CD4-positive, alpha-beta T cell treated with Interleukin-17A for 4 hours (primary cell): ENCODE measurements at places on chromosomes 6 and 20.

DNA sequence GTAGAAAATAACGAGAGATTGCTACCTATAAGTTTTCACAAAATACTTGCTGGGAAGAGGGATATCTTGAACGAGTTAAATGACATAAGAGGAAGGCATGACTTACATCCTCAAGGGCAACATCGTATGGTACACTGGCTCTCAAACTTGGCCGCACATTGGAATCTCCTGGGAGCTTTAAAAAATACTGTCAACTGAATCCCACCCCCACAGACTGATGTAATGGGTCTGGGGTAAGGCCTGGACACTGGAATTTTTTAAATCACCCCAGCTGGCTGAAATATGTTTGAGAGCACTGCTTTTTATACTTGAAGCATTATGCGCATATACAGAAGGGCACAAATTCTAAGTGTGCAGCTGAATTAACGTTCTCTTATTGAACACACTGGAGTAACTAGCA is 8.0 kb upstream of the TSHZ2 start:
- no peak for DNase-seq

DNA sequence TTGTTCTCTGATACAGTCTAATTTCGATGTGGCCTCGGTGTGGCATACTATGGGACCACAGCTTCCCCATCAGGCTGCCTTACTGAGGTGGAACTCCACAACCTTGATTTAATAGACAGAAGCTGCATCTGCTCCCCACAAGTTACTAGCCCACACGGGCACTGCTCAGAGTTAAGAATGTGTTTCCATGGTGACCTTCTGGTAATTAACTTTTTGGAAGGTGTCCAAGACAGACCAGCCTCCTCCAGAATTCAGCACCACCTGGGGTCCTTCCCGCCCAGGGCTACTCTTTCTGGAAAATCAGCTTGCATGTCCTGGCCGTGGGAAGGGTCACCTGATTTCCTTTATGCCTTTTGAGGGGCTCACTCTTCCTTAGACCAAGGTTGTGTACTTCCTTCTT is 48.7 kb upstream of the CDH4 start:
- no peak for DNase-seq

DNA sequence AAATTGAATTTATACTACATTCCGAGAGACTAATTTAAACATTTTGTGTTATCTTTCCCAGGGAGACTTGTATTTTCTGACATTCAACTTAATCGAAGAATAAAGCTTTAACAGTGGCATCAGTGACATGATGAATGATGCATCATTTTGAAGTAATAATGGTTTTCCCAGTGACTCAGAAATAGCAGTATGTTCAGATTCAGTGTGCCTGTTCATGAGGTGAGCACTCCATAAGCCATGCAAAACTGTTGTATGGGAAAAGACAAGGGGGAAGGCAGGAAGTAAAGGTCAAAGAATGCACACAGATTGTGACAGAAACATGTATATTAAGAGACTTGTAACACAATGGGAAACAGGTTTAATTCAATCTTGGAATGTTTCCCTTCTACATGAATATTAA is 1348.2 kb upstream of the GJE1 start:
- DNase-seq, result no peak

DNA sequence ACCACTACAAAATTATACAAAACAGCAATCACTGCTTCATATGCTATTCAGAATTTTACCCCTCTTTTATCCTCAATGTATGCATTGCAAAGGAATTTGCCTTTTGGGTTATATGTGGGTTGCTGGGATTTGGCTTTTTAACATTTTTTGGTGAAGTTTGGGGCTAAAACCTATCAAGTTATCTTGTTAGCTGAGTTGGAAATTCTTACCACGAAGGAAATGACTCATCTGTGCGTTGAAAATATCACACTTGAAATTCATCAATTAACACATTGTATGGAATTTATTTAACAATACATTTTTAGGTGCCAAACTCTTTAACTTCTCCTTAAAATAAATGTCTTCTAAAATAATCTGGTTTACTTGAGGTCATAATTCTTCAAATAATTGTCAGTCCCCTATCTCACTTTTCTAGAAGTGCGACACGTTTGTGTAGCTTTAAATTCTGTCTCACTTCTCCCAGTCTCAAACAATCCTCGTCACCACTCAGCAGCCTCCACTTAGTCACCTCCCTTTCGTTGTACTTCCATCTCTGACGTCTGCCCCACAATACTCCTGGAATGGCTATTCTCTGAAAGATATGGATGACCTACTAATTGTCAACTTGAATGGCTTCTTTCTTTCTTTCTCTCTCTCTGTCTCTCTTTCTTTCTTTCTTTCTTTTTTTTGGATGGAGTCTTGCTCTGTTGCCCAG is 88.5 kb downstream of the PHACTR1 start:
- no peak for DNase-seq

DNA sequence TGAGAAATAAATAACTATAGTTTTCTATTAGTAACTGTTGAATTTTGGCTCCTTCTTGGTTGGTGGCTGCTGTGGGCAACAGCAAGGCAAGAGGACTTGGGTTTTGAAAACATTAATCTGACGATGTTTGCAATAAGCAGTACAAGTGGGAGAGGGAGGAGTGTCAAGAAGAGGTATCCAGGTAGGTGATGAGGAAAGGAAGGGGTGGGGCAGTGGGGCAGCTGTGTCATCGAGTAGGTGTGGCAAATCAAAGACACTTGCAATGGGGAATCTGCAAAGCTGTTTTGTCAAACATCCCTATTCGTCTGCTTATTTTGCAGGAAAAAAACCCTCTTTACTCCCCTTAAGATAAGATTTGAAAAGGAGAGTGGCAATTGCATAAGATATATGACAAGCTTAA is 171.9 kb upstream of the MAP3K7 start:
- no peak for DNase-seq

DNA sequence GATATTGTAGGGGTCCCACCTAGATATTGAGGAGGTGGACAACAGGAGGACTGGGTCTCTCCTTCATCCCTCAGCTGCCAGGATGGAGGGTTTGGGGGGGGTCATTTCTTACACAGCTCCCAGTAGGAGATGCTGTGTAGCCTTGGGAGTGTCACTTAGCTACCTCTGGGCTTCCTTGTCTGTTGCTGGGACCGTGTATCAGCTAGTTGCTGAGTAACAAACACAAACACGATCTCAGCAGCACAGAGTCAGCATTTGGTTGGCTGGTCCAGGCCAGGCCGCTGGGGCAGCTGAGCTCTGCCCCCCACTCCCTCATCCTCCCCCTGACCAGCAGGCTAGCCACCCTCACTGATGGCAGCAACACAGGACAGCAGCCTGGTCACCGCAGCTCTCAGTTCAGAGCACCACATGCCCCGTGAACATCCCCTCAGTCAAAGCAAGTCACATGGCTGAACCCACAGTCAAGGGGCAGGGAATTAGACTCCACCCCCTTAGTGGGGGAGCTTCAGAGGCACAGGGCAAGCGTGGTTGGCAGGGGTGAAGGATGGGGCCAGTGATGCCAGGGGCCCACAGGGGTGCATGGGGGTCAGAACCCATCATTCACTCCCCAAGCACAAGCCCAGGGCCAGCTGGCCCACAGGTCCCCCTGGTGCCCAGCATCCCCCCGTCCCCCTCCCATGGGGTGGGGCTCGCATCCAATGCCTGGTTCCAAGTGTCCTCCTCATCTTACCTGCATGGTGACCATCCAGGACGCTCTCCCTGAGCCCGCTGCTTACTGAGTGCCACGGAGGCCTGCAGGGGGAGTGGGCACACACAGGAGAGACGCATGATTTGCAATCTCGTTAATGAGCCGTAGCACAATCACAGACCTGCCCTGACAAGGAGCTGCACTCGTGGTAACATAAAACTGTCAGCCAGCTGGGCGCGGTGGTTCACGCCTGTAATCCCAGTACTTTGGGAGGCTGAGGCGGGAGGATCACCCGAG is 112.4 kb downstream of the TAF4 start:
- DNase-seq, result no peak

DNA sequence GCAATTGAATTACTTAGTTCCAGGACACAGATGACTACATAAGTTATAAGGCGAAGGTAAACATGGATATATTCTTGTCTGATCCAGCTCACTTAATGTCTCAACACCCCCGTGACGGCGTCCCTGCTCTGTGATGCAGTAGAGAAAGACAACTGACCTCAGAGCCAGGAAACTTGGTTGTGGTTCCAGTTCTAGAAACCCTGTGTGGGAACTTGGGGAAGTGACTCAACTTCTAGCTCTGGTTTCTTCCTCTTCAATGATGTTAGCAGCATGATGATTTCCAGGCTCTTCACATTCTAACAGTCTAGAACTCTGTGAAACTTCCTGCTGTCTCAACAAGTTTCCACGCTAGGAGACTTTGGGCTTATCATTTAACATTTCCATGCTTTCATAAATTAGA is 18.4 kb downstream of the LAMA4 start:
- no peak for DNase-seq

- no peak for DNase-seq
Measured at GRCh38 chr6:157216570-157216969, 106.7 kb downstream of the TMEM242 start.

DNA sequence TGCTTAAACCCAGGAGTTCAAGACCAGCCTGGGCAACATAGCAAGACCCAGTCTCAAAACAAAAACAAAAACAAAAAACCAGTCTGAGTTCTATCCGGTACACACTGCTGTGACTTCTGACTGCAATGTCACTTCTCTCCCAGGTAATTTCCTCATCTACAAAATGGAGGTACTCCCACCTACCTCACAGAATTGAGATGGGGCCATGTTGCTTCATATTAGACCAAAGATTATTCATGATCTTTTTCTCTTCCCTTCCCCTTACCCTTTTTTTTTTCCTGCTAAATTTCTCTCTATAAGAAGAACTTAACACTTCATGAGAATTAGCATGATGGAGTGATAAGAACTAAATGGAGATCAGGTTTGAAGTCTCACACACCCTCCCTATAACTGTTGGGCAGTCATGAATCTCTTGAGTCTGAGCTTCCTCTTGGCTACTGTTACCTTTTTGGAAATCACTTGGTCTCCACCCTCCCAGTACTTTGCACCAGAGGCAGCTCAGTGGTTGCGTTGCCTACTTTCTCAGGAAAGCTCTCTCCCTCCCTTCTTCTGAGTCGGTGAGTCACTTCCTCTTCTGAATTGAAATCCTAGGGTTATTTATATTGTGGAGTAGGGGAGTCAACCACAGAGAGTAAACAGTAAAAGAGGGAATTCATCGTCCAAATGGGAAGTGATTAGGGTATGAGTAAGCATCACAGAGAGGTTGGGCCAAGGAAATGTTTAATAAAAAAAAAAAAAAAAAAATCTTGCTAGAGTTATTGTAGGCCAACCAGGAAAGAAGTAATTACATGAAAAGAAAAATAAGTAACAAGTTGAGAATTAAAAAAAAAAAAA is 59.9 kb upstream of the MAP7 start:
- no peak for DNase-seq

GRCh38 chr20:214383-214782 is 12.7 kb upstream of the DEFB129 start:
- DNase-seq, result no peak

DNA sequence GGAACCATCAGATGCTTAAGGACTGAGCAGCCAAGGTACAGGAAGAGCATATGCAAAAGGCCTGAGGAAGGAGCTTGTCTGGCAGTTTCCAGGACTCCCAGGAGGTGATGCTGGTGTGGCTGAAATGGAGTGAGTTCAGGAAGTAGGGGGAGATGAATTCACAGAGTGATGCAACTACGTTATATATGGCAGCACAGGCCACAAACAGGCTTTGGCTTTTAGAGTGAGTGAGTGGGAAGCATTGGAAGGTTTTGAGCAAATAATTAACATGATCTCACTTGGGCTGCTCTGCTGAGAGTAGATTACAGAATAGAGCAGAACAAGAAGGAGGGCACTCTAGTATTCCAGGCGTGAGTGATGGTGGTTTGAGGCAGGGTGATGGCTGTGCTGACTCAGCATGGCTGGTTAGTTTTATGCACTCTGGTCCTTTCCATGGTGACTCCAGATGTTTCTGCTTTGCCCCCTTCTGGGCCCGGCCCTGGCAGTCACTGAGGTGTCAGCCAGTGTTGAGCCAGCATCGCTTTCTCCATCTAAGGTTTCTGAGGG is 6.5 kb downstream of the BTN2A2 start:
- no peak for DNase-seq

GRCh38 chr6:135680964-135681913 is 170.3 kb upstream of the PDE7B start:
- no peak for DNase-seq

- DNase-seq, result peak; percentile 54
Measured at GRCh38 chr6:37170273-37171200, 585 bp downstream of the PIM1 start.

GRCh38 chr20:33772439-33772838 is 38.7 kb upstream of the CHMP4B start:
- DNase-seq, result no peak

DNA sequence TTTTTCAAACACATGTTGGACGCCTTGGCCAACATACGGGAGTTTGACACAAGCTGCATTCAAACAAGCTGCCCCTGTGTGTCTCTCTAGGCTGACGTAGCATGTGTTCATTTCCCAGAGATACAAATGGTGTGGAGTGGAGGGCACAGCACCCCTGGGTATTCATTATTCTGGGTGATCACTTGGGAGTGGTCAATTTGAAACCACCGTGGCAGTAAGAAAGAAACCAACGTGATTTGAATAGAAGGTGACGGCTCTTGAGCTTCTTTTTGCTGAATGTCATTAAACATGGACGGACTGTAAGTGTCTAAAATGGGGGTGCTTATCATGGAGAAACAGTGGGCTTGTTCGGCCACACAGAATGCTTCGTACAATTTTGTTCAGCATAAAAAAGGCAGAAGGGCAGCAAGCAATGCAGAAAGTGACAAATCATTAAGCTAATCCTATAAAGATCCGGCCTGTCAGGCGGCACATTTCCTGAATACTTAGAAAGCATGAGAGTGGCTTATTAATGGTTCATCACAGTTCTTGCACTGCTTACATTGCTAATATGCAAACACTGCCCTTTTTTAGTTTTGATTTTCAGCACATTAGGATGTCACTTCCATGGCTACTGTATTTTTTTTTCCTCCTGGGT is 1261.9 kb upstream of the CITED2 start:
- DNase-seq, result no peak

DNA sequence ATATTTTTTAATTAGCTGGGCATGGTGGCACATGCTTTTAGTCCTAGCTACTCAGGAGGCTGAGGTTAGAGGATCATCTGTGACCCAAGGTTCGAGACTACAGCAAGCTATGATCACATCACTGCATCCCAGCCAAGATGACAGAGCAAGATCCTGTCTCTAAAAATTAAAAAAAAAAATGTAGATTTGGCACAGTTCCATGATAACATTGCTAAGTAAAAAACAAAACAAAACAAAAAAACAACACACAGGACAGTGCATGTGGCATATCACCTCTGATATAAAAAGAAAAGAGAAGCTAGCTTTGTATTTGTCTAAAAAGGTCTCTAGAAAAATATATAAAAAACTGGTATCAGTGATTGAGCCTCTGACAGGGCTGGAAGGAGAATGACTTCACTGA is 24.6 kb downstream of the RNF24 start:
- DNase-seq, result no peak

- DNase-seq, result no peak
Measured at GRCh38 chr6:169142538-169142844, 111.2 kb downstream of the THBS2 start.

GRCh38 chr20:15890407-15890982 is 682.8 kb downstream of the KIF16B start:
- DNase-seq, result no peak

- peak; percentile 58 for DNase-seq
Measured at GRCh38 chr6:43075670-43076463, at the start of gene PTK7. Gene PTK7, plus strand, starts transcription at chr6:43076314. Its CDS starts 175 bp downstream, at chr6:43076489.

- DNase-seq, result no peak
Measured at GRCh38 chr20:57685146-57685758, 24.6 kb downstream of the PMEPA1 start.
